Smooth muscle cell of the coronary artery (primary cell): ENCODE measurements at places on chromosomes 1 and 21. TPM values are rescaled to one million over a fixed set of nuclear protein-coding genes. Genes with fewer than 3 reads are reported as not detected.

The CELA2B gene
- not detected in 2 replicates for total RNA-seq

The KCNJ9 gene
- total RNA-seq: under 0.01 TPM in 1 of 2 replicates, not detected in the other

The RHD gene
- total RNA-seq: not detected in 2 replicates

The ANKRD65 gene
- 0.23 TPM in 2 replicates for total RNA-seq

The TMEM201 gene
- total RNA-seq: 1.6 and 1.8 TPM in 2 replicates

The RIPPLY3 gene
- total RNA-seq: not detected in 2 replicates

The OR2AK2 gene
- not detected in 2 replicates for total RNA-seq

The RPTN gene
- total RNA-seq: 0.70 TPM in 1 of 2 replicates, not detected in the other

The IL23R gene
- total RNA-seq: not detected in 2 replicates

The DCST1 gene
- total RNA-seq: not detected in 2 replicates

The FCER1G gene
- 0.23 TPM in 1 of 2 replicates, not detected in the other for total RNA-seq

The DNAI4 gene
- 4.1 and 6.7 TPM in 2 replicates for total RNA-seq
